ENCODE measurements at places on chromosomes 13 and 19.
A peak's percentile ranks its signal among the peaks of the same experiment; 100 is the strongest.

- peak; percentile 30 for DNase-seq
These were observed 630 bp downstream of the RAP2A start for GRCh38 chr13:97434397-97435201.

DNA sequence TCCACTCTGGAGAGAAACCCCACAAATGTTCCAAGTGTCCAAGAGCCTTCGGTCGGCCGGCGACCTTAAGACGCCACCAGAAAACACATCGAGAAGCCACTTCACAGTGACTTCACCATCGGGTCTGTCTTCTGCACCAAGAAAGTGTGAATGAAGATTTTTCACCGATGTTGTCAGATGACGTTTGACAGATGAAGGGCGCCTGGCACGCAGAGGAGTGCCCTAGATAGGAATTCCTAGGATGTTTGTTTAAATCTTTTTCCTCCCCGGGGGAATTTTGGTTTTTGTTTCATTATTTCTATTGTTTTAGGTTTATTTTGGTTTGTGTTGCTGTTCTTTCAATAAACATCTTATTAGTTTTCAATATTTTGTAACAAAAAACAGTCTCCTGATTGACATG lies 7.0 kb downstream of the ZSCAN5C start:
- no peak for DNase-seq

- DNase-seq: no peak
These were observed 8.3 kb downstream of the TEX29 start for GRCh38 chr13:111328574-111329410.

- DNase-seq: no peak
These were observed 15.2 kb downstream of the ZNF446 start for GRCh38 chr19:58491393-58491792.

- no peak for DNase-seq
These were observed 407.2 kb downstream of the KCNRG start for GRCh38 chr13:50422181-50423148.

DNA sequence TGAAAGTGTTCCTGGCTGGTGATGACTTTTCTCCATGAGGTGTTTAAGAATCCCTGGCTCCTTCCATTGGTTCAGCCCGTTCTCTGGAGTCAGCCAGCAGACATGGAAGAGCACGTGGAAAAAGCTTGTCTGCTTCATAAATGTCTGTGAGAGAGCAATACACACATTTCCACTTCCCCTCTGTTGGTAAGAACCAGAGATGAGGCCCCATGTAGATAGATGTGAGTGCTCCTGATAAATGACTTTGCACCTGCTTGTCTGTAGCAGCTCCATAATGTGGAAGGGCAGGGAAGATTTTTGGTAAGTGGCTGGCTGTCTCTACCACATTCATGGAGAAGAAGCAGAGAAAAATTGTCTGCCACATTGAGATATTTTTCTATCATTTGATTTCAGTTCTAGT lies 325.8 kb downstream of the LMO7 start:
- DNase-seq: no peak

GRCh38 chr13:21060338-21061028 lies 903 bp downstream of the LATS2 start:
- no peak for DNase-seq

DNA sequence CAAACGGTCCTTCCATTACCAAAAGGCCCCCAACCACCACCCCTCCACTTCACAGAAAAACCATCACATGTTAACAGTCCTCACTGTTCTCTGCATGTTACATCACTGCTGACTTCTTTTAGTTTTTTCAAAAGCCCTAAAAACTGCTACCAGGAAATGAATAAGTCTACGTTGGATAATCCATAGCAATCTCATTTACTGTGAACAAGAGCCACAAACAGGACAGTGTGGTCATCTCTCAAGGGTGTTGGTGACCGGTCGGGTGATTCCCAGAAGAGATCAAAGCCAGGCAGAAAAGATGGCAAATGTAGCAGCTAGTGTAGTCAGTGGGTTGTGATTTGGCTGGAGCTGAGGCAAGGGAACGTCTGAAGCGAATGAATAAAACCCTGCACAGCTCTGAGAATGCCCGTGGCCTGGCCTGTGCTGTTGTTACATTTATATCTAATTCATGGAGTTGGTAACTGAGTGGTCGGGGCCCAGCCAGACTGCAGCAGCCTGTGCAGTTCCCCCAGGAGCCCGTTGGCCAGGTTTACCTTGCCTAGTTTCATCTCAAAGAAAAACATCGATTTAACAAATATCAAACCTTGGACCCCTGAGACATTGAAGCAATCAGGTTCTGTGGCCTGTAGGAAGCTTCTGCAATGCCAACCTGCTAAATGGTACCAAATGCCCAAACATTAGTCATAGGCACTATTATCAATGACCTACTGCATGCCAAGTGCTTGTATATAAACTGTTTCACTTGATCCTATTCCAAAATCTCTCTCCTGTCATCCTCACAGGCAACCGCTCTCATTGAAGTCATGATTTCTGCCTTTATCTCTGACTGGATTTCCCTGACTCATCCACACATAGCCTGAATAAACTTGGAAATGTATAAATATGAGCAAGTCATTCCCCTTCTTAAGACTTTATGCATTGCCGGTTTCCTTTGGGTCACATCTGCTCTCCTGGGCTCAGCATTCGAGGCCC lies 153.8 kb upstream of the SERP2 start:
- DNase-seq: no peak

DNA sequence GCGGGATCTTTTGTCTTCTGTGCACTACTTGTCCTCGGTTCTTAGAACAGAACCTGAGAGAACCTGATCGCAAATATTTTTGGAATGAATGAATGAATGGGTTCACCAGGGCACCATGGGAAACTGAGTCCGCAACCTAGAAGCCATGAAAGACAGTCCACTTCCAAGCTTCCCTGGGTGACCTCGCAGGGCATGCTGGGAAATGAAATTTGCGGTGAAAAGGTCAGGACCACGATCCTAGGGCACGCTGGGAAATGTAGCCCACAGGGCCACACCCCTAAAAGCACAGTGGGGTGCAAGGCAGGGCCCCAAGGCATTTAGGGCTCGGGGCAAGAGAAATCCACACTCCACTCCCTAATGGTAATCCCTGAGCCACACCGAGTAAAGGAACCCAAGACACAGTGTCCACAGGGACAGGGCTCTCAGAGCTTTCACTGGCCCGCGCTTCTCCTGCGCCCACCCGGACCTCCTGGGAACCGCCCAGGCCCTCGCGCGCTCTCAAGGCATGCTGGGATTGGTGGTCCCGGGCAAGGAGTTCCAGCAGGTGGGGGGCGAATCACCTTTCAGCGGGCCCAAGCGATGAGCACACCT lies 1.1 kb upstream of the PPP1R12C start:
- no peak for DNase-seq

DNA sequence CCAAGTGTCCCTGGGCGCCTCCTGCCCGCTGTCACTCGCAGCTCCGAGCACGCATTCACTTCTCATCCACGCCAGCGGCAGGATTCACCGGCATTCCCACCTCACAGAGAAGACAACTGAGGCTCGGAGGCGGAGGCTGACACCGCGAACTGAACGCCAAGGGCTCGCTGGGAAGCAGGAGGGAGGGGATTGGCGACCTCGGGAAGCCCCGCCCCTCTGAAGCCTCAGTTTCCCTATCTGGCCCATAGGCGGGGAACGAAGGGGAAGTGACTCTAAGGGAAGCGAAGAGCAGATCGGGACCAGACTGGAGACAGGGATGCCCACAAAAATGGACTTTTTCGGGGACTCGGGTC lies 256 bp downstream of the MICOS13 start:
- no peak for DNase-seq

GRCh38 chr19:50713556-50714236 lies 5.9 kb downstream of the SHANK1 start:
- no peak for DNase-seq

DNA sequence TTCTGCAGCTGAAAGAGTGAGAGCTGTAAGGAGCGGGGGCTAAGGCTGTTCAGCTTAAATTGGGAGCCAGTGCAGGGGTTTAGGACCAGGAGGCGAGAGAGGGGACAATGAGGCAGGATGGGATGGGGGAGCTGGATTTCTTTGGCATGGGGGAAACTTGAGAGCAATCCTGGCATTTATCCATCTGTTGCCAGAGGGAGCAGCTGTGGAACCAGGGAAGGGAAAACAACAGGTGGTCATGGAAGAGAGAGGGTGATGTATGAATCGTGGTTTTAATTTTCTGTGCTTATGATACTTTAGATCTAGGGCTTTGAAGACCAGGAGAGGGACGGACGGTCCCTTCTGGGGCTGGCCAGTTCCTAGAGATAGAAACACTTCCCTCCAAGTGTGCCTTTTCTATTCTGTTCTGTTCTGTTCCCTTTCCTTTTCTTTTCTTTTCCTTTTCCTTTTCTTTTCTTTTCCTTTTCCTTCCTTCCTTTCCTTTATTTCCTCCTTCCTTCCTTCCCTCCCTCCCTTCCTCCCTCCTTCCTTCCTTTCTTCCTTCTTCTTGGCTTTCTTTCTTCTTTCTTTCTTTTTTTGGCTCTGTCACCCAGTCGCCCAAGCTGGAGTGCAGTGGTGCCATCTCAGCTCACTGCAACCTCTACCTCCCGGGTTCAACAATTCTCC lies 16.0 kb upstream of the CCL25 start:
- no peak for DNase-seq

GRCh38 chr19:41217741-41218140 lies 1.3 kb upstream of the AXL start:
- DNase-seq: no peak

- DNase-seq: peak; percentile 80
These were observed at the start of gene CCDC124 for GRCh38 chr19:17932485-17933338. TSS of gene CCDC124 (plus strand) at chr19:17933015. CDS start at chr19:17936421, 3,406 bp downstream.

GRCh38 chr19:8703223-8703622 lies 4.6 kb upstream of the ACTL9 start:
- DNase-seq: no peak

- no peak for DNase-seq
These were observed 848 bp upstream of the CEBPA start for GRCh38 chr19:33302974-33303790.

DNA sequence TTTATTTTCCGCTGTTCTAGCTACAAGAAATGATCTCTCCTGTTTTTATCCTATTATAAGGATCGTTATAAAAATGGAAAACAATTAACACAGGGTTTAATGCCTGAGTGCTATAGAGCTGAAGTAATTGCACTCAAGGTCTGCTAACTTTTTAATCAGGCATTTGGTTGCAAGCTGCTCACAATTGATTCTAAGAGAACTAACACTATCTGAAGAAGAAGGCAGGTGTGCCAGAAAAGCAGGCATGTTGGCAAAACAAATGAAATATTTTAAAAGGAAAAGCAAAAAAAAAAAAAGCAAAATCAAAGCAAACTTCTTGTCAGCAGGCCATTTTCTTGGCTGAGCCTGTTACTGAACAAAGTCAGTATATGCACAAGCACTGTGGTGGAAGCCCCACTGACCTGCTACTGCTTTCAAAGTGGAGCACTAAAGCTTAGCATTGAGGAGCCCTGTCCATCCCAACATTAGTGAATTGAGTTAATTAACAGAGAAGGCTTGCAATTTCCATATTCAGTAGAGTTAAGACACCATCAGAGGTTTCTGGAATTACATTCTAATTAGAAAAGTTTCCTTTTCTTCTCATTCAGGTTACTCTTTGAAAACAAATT lies 574.2 kb downstream of the PCDH9 start:
- DNase-seq: no peak

GRCh38 chr13:23671897-23672296 lies 101.7 kb downstream of the TNFRSF19 start:
- DNase-seq: no peak
